Left forelimb (tissue), 1 donor: ENCODE measurements at places on chromosomes 13 and 19.

- DNase-seq = no peak
These were observed 29.4 kb downstream of the RFXAP start for GRCh38 chr13:36848199-36848982.

GRCh38 chr19:45497791-45498190, 452 bp upstream of the PPM1N start:
- no peak for DNase-seq

GRCh38 chr13:83377491-83377890, 504.8 kb downstream of the SLITRK1 start:
- no peak for DNase-seq

GRCh38 chr13:113028336-113029060, 59.5 kb downstream of the MCF2L start:
- DNase-seq = no peak

DNA sequence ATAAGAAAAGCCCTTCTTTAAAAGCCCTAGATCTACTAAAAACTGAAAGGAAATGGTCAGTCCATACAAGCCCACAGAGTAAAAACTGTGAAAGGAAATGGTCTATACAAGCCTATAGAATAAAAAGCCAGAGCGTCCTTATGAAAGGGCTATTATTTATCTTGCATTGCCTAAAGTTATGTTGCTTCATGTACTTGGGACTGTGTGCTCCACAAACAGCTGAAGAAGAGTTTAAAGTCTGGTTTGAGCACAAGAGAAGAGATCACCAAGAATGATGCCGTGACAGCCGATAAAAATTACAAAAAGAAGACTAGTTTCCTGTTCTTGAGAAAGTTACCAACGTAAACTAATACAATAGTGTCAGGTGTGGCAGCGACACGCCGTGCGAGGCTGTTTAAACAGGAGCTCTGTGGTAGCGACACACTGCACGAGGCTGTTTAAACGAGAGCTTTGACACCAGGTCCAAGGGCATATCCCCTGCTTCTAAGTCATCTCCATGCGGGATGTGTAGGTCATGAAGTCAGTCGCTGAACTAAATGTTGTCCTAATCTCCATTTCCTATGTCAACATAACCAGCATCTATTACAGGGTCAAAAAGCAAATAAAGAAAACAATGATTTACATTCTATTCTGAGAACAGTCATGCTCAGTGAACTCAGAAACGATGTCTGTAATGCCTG, 24.9 kb downstream of the PCID2 start:
- DNase-seq = no peak

DNA sequence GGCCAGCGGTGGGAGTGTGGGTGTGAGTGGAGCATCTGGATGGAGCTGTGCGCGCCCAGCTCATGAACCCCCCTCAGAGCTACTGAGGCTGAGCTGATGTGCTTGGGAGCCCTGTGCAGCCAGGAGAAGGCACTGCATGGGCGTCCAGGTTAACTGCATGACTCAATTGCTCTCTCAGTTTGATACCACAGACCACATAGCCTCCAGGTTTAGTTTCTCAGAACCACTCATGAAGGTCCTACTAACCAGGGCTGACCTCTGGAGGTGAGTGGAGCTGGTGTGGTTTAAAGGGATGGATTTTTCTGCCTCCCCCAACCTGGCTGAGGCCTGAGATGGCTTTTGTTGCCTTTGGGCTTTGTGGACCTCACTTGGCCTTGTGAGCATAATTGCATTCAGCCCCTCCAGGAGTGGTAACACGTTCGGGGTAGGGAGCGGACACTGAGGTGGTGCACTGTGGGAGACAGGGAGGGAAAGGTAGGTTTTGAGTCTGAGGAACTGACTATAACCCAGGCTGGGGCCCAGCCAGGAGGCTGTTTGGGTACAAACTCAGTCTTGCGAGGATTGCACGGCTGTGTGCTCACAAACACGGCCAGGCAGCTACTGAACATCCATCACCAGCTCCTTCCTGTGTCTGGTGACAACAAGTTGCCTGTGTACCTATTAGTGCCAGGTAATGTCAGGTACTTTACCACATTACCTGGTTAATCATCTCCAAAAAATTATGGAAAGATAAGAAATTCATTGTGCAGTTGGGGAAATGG, 97.5 kb downstream of the RGCC start:
- DNase-seq = no peak

- DNase-seq = no peak
These were observed 684.5 kb upstream of the ARGLU1 start for GRCh38 chr13:107252428-107252827.

DNA sequence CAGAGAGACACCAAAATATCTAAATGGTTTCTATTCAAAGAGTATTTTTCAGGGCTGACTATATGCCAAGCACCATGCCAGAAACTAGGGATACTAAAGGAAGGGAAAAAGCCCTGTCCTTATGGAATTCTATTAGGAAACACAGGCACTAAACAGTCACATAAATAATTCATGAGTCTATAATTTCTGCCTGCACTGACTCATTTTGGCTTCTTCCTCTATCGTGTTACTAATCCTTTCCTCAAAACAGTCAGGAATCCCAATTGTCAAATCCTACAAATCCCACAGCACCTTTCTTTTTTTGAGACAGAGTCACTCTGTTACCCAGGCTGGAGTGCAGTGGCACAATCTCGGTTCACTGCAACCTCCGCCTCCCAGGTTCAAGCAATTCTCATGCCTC, 29.2 kb downstream of the XPO4 start:
- DNase-seq = no peak
